Activated CD8-positive, alpha-beta memory T cell treated with anti-CD3 and anti-CD28 coated beads for 48 hours (primary cell): ENCODE measurements at places on chromosomes 3 and 15.

DNA sequence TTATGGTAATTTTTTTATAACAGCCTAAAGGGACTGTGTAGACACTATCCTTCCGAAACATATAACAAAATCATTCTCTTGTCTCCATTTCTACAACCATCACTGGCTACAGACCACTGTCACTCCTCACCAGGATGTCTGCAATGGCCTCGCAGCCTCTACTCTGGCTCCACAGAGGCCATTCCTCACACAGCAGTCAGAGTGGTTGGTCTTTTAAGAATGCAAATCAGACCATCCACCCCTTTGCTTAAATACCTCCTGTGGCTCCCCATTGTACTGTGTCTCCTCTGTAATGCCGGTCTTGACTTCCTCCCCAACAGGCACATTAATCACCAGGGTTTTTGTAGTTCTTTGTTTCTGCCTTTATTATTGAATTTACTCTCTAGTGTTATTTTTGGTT is 344.8 kb downstream of the ERC2 start:
- no peak for DNase-seq

- no peak for DNase-seq
These were observed 25.3 kb downstream of the SEMA5B start for GRCh38 chr3:123002100-123002748.

- no peak for DNase-seq
These were observed 821 bp downstream of the LINS1 start for GRCh38 chr15:100601163-100601562.

DNA sequence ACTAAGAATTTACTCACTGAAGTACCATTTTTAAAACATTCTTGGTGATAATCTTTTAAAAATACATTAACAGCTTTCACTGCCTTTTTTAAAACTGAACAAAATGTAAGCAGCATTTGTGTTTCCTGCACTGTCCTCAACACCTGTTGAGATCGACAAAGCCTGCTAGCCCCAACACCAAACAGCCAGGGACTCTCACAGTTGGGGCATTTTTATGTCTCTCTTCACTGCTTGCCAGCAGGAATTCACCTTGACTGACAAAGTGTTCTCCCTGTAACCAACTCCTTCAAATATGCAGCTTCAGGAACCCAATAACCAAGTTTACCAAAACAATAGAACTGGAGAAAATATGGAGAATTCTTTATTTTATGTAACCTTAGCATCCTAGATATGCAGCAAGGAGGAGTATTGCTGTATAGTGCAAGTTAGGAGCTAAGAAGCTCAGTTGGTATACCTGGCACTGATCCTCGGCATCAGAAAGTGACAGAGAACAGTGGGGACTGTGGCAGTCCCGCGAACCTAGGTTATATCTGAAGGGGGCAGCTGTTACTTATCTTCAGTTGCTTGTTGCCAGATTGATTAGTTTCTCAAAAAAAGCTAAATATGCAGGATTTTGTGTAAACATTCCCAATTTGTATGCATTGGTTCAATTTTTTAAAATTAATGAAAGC is 223.6 kb downstream of the CDIN1 start:
- DNase-seq, result no peak

DNA sequence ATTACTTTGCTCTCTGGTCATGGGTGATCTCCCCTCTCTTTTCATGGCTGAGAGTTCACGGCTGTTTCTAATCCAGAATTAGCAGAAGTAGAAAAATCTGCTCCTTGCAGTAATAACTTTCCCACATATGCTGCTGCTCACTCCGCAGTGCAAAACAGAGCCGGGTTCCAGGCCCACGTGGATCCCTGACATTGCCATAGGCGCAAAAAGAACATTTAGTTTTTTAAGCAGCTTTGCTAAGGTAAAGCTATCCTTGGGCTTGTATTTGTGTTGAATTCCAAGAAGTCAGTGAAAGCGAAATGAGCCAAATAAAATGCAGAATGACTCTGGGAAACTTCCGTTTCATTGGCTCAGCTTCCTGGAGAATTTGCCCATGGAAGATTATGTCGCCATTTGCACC is 633.7 kb upstream of the SUCLG2 start:
- no peak for DNase-seq

- no peak for DNase-seq
These were observed 54.1 kb upstream of the PPIB start for GRCh38 chr15:64216730-64217428.

- no peak for DNase-seq
These were observed 1037.6 kb upstream of the NR2F2 start for GRCh38 chr15:95292785-95293450.

- no peak for DNase-seq
These were observed 66.5 kb downstream of the MDFIC2 start for GRCh38 chr3:70245746-70246525.

- no peak for DNase-seq
These were observed 9.3 kb upstream of the EPHB3 start for GRCh38 chr3:184552296-184552695.

DNA sequence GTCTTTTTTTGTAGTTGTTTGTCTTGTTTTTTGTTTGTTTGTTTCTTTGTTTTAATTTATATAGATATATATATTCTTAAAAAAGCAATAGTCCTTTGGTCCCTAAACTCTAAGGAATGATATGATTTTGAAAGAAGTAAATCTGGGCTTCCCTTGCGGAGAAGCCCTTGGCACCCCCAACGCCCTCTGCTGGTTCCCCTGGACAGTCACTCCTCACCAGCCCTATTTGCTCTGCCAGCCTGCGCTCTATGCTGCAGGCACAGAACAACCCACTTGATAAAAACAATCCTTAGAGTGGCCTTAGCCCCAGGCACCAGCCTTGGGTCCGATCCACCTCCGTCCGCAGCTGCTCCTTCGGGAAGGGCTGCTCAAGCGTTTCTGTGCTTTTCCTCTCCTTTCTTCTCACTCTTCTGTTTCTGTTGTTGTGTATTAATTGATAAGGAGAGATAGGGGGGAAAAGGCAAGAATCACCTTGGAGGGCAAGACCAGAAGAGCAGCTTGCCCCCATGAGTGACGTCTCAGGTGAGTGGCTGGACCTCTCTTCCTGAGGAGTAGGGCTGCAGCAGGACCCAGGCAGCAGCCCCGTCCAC is 13.7 kb upstream of the PARP6 start:
- no peak for DNase-seq

DNA sequence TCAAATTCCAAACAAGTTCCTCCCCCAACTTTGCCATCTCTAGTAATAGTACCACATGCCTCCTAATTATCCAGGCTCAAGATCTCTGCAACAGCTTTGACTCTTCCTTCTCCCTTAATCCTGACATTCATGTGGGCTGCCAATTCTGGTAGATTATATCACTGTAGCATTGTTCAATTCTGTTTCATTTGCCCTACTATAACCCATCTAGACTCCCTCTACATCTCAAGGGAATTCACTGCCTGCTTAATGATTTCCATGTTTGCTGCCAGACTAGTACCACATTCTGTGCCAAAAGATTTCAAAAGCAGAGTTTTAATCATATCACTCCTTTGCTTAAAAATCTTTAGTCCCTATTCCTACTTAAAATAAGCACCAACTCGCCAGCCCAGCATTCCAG is 34.6 kb upstream of the PPIB start:
- DNase-seq, result no peak

DNA sequence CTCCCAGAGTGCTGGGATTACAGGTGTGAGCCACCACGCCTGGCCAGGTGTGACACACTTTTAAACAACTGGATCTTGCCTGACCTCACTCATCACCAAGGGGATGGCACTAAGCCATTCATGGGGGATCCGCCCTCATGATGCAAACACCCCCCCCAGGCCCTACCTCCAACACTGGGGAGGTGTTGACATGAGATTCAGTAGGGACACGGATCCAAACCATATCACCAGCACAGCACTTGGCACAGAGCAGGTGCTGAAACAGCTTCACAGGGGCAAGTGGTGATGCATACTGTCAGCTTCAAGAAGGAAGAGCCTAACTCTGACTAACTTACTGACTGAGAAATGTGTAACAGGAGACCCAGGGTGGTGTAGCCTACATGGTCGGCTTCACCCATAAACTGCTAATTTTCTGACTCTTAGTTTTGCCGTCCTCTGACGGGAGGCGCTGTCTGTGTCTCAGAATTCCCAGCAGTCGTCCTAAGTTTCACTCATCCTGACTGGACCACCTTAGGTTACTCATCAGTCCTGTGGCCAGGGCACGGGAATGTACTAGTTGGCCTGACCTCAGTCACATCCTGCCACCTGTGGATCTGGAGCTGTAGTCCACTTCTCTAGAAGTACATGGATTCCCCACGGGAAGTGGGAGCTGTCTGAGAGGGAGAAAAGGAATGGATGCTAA is 81.9 kb upstream of the PLXNA1 start:
- DNase-seq, result no peak

- DNase-seq, result no peak
These were observed 819 bp downstream of the KLHL40 start for GRCh38 chr3:42685891-42686820.

- DNase-seq, result no peak
These were observed 146.8 kb downstream of the EPHB1 start for GRCh38 chr3:134941820-134942219.

DNA sequence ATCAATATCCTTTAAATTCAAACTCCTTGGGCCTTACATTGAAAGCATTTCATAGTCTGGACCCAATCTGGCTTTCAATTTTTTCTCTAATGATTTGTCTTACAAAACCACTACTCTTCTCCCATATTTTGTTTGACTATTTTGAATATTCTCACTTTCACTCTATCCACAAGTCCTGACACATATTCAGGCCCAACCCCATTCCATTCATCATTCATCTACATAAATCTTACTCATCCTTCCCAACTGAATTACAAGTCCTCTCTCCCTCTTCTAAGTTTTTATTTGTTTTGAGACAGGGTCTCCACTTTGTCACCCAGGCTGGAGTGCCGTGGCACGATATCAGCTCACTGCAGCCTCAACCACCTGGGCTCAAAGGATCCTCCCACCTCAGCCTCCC is 43.6 kb downstream of the TOP2B start:
- no peak for DNase-seq

GRCh38 chr3:185728630-185729336 is 96.1 kb downstream of the IGF2BP2 start:
- no peak for DNase-seq

GRCh38 chr3:162521669-162522068 is 1025.1 kb downstream of the OTOL1 start:
- no peak for DNase-seq

GRCh38 chr3:69119681-69120080 is 2.7 kb downstream of the LMOD3 start:
- no peak for DNase-seq

- no peak for DNase-seq
These were observed 3.9 kb upstream of the PXYLP1 start for GRCh38 chr3:141227752-141228151.

DNA sequence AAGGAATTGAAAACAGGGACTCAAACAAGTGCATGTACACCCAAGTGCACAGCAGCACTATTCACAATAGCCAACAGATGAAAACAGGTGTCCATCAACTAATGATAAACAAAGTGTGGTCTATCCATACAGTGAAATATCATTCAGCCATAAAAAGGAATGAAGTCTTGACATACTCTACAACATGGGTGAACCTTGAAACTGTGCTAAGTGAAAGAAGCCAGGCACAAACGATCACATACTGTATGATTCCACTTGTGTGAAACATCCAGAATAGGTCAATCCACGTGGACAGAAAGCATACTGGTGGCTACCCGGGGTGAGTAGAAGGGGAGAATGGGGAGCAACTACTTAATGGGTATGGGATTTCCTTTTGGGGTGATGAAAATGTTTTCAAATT is 29.6 kb upstream of the PLXND1 start:
- DNase-seq, result no peak

DNA sequence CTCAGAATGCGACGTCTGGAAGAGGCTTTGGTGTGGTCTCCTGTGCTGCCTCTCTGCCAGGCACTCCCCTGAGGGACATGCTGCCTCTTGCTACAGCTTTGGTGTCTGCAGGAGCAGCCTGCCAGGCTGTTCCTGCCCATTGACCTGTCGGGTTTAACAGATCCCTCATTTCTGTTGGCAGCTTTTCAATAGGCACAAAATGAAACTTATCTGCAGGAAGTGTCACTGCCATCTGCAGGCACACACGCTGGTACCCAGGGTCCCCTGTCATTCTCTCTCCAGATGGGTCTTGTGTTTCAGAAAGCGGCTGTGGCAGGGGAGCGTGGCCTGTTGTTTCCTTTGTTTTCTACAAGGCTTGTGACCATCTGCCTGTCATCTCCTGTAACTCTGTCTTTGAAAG is 328.3 kb upstream of the CHRM5 start:
- no peak for DNase-seq

DNA sequence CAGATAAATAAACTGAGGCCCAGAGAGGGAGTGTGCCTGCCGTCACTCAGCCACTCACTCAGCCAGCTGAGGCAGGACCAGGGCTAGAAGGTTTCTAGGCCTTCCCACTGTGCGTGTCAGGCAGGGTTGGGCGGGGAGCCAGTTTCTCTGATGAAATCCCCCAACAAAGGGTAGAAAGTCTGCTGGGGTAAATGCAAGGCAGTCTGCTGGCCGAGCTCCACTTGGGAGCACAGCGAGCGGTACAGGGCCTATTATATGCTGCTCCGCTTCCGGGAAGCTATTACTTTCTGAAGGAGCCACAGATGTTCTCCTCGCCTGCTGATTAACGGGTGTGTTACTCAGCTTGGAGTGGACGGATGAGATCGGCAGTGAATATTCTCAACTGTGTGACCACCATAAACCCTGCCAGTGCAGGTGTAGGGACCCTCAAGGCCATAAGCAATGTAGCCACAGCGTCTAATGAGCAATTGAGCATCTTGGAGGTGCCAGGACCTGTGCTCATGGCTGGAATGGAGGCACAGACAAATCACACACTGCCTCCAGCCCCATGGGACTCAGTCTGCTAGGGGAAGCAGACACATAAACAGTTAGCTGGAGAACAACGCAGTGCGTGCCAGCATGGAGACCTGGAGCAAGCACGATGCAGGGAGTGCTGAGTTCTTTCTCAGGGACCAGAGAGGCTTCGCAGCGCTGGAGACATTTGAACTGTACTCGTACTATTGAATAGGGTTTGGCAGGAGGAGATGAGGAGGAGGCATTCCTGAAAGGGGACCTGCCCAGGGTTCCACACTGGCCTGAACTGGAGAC is 42.1 kb downstream of the CORO2B start:
- no peak for DNase-seq

DNA sequence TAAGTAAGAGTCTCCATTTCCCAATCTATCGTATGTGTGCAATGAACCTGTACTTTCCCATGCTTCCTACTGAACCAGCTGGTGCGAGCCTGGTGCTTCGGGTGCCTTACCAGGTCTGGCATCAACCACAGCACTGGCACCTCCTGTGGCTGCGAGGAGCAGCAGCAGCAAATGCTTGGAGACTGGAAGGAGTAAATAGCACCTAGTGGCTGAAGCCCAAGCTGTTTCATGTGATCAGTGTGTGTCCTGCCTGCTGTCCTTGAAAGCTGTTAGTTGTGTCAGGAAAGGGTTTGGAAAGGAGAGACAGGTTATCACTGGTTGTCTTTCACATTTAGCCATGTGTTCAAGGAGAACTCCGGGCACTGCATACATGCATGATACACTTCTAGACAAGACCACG is 31.8 kb downstream of the PCOLCE2 start:
- no peak for DNase-seq

DNA sequence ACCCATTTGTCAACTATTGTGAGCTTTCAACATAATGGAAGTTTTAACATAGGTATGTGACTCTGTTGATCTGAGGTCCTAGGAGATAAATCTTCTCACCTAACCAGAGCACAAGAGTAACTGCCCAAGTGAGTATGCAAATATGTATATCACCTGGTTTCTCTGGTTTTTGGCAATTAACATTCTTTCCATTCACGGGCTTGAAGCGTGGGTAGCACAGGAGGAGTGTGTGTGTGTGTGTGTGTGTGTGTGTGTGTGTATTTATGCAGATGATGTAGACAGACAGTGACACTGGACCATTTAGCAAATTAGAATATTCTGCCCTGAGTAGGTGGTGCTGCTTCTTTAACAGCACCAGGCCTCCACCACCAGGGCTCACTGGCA is 15.0 kb downstream of the EPHB1 start:
- DNase-seq, result no peak
